ENCODE measurements at places on chromosomes 5 and 9.

- no peak for DNase-seq
- H3K27ac ChIP-seq = peak overlapping the region; percentile 61
- H3K4me1 ChIP-seq = peaks cover 12% of the 10 kb centered on the region
- no peaks in the 10 kb centered on the region for H3K36me3 ChIP-seq
- H3K4me3 ChIP-seq = no peak overlapping the region
Observed at GRCh38 chr9:81829195-81829882, 98.9 kb upstream of the SPATA31D4 start.

- no peak for DNase-seq
- no peak overlapping the region for H3K4me3 ChIP-seq
- no peaks in the 10 kb centered on the region for H3K36me3 ChIP-seq
- peaks cover 22% of the 10 kb centered on the region for H3K4me1 ChIP-seq
- H3K27ac ChIP-seq = peak overlapping the region; percentile 69
Observed at GRCh38 chr5:173689171-173689736, 72.8 kb upstream of the BOD1 start.

- H3K36me3 ChIP-seq = peaks cover 81% of the 10 kb centered on the region
- DNase-seq = no peak
- peaks cover 7% of the 10 kb centered on the region for H3K4me1 ChIP-seq
Observed at GRCh38 chr9:131436376-131436775, 42.5 kb downstream of the PRRC2B start.

- no peak overlapping the region for H3K4me3 ChIP-seq
- no peak overlapping the region for H3K27ac ChIP-seq
- H3K27me3 ChIP-seq = no peaks in the 10 kb centered on the region
- H3K4me1 ChIP-seq = peaks cover 5% of the 10 kb centered on the region
- no peak for DNase-seq
Observed at GRCh38 chr5:149938791-149939358, 5.7 kb downstream of the PDE6A start.

DNA sequence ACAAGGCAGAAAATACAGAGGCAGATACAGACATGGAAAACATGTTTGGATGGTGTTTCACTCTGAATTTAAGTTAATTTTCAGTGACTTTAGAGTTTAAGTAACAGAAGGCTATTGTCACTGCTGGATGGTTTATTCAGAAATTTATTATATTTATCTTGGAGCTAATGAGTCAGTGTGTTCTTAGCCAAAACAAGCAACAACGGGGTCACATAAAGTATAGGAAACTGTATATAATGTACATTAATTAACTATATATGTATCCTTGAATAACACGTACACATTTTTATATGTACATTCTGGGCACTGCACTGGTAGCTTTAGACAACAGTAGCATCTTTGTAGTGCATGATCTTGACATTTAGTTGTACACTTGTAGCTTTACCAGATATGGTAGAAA lies 30.7 kb downstream of the CYLC2 start:
- H3K4me3 ChIP-seq = no peak overlapping the region
- no peak overlapping the region for H3K27ac ChIP-seq
- H3K4me1 ChIP-seq = no peaks in the 10 kb centered on the region
- no peaks in the 10 kb centered on the region for H3K36me3 ChIP-seq
- no peak for DNase-seq

DNA sequence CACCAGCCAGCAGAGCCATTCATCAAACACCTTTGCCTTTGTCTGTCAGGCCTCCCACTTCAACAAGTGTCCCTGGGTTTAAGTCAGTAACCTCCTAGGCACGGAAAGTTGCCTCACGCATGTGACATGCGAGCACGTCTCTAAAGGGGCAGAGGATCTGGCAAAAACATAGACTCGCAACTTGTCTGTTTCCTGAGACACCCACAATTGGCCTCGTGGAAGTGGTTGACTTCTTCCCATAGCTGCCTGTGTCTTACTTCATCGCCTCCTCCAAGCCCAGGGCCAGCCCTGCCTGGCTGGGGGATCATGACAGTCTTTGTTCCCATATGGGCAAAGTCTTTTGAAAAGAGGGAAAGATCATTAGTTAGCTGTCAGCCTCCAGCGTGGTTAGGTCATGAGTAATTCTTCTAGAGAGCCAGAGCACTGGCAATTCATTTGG lies 35.5 kb upstream of the GLRX start:
- no peak for DNase-seq
- H3K4me3 ChIP-seq = no peak overlapping the region
- peaks cover 2% of the 10 kb centered on the region for H3K27me3 ChIP-seq
- no peak overlapping the region for H3K27ac ChIP-seq

DNA sequence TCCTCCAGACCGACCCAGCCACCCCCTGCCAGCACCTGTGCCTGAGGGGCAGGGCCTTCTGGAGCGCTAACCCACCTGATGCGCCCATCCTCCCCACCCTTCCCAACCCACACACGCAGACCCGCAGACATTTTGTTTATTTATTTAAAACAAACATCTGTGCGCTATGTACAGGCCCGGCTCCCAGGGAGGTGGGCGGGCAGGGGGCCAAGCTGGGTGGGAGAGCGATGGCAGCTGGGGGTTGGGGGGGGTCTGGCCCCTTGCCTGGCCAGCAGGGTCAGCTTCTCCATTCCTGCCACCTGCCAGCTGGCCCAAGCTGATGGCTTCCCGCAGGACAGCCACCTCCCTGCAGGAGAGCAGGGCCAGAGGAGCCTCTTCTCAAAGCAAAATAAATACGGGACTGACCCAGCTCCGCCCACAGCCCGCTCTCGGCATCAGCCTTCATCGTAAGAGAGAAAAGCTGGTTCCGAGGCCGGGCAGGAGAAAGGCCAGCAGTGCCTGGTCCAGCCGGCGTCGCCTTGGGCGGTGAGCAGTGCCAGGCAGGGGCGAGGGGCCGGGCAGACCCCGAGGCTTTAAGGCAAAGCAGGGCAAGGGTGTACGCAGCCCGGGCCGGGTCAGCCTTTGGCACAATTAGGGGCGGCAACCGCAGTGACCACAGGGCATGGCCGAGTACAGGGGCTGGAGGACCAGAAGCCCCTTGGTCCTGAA lies 10.9 kb upstream of the CLIC3 start:
- H3K4me3 ChIP-seq = no peak overlapping the region
- peaks cover 20% of the 10 kb centered on the region for H3K4me1 ChIP-seq
- H3K27ac ChIP-seq = peak overlapping the region; percentile 25

DNA sequence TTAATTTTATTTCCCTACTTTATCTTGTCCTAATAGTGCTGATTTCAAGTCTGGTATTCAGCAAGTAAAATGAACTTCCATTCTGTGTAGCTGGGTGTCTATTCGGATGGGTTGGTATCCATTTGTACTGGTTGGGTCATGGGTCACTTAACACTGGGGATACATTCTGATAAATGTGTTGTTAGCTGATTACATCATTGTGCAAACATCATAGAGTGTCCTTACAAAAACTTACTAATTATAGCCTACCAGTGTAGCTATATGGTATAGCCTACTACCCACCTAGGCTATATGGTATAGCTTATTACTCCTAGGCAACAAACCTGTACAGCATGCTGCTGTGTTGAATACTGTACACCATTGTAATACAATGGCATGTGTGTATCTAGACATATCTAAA lies 1373.7 kb upstream of the DMAC1 start:
- H3K36me3 ChIP-seq = no peaks in the 10 kb centered on the region
- DNase-seq = no peak
- no peaks in the 10 kb centered on the region for H3K27me3 ChIP-seq

DNA sequence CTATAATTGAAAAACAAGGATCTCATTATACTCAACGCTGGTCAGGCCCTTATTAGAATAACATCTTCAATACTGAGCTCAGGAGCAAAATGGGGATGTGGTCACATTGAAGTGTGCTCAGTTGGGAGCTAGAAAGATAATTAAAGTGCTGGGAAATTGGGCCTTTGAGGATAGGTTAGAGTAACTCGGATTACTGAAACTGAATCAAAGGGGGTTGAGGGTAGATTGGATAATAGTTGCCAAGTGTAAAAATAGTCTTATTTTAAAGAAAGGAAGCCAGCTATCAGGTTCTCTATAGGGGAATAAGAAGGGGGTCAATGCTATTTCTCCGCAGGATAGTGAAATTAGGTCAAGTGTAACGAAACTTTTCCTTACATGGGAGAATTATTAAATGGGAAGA lies 391.0 kb upstream of the PTPRD start:
- H3K27ac ChIP-seq = no peak overlapping the region
- no peak overlapping the region for H3K4me3 ChIP-seq
- no peaks in the 10 kb centered on the region for H3K36me3 ChIP-seq
- H3K27me3 ChIP-seq = no peaks in the 10 kb centered on the region
- H3K4me1 ChIP-seq = no peaks in the 10 kb centered on the region
